Stimulated activated CD4-positive, alpha-beta T cell treated with anti-CD3 and anti-CD28 coated beads, Interleukin-15, amount 100 ng/mL, for 1 hour (primary cell): ENCODE measurements at places on chromosomes 5 and 9.

GRCh38 chr9:136765041-136765440 is 723 bp upstream of the LCN15 start:
- no peak for DNase-seq

GRCh38 chr5:32388432-32389129 is 56.0 kb downstream of the ZFR start:
- DNase-seq, result no peak

GRCh38 chr9:108634672-108635462 is 220.9 kb downstream of the ACTL7B start:
- no peak for DNase-seq

- DNase-seq, result no peak
Observed at GRCh38 chr5:44862808-44863207, 54.1 kb downstream of the MRPS30 start.

DNA sequence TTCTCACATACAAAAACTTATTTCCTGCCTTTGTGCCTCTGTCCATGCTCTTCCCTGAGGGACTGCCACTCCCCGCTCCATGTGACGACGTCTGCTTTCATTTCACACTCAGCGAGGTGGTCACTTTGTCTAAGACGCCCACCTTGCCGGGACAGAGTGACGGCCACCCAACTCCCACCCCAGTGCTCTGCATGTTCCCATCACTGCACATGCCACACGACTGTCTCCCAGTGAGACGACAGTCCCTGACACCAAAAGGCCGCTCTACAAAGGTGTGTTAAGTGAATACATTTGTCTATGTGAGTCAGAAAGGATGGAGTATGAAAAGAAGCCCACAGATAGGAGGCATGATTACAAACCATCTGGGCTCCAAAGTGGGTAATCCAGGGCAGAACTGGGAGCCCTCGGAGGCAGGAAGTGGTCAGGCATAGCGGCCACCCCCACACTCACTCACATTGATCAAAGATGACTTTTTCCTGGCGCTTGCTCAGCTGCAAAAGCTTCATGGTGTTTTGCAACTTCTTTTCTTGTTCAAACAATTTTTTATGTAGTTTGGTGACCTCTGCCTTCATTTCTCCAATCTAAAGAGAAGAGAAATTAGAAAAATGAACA is 185.8 kb downstream of the CDK5RAP2 start:
- no peak for DNase-seq

- DNase-seq, result no peak
Observed at GRCh38 chr5:139652788-139653241, 4.7 kb downstream of the CXXC5 start.

- DNase-seq, result no peak
Observed at GRCh38 chr9:86598411-86599239, 244.4 kb upstream of the TUT7 start.

GRCh38 chr5:22306011-22306410 is 547.1 kb downstream of the CDH12 start:
- no peak for DNase-seq

- DNase-seq, result no peak
Observed at GRCh38 chr5:131810510-131811249, 13.9 kb upstream of the FNIP1 start.

DNA sequence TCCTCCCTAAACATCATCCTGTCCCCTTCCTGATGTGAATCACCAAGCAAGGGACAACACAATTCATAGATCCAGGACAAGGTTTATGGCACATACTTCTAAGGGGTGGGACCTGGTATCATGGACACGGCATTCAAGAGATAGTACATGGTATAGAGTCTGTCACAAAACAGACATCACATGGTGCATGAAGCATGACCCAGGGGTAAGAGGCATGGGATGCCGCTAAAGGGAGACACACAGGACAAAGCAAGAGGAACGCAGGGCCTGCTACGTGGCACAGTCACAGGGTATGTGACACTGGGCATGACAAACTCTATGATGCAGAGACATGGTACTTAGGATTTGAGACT is 20.7 kb downstream of the GSN start:
- DNase-seq, result no peak

DNA sequence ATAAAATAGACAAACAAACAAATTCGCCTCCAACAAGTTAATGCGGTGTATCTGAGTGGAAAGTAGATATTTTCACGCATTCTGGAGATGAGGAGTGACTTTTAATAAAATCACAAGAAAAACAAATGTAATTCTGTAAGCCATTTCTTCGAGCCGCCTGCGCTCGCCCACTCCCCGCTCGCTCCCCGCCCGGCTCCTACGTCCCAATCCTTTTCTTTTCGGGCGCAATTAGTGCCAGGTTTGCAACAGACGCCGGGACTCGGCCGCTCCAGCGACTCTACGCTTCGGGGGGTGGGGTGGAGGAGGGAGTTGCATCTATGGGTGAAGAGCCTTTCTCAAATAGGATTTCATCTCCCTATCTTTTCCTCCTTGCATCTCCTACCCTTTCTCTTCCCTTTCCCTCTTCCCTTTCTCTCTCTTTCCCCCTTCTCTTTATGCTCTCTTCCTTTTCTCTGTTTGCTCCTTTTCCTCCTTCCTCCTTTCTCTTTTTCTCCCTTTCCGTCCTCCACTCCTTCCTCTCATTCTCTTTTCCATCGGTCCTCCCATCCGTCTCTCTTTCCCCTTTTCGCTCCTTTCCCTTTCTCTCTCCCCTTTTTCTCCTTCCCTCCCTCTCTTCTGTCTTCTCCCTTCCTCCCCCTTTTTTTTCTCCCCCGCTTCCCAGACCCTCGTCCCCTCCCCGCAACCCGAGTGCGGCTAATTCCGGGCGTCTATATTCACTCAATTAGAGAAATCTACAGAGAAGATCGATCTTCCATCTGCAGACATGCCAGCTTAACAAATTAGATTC is 6.1 kb upstream of the OTP start:
- DNase-seq, result no peak

- no peak for DNase-seq
Observed at GRCh38 chr5:173839117-173839713, 48.9 kb upstream of the CPEB4 start.

DNA sequence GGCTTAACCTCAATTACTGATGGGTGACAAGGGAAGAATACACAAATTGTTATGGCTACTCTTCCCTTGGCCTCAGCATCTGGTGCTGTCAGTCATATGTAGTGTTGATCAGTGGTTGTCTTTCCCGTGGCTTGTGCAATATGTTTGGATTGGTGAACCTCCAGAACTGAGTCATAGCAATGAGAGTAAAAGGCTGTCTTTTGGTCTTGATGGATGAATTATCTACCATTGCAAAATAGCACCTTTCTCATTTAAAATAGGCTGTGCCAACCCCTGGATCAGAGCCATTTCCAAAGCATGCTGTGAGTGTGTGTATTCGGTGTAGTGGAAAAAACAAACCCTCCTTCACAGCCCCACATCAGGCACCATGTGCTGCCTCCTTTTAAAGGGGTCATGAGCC is 14.6 kb upstream of the F2R start:
- no peak for DNase-seq

DNA sequence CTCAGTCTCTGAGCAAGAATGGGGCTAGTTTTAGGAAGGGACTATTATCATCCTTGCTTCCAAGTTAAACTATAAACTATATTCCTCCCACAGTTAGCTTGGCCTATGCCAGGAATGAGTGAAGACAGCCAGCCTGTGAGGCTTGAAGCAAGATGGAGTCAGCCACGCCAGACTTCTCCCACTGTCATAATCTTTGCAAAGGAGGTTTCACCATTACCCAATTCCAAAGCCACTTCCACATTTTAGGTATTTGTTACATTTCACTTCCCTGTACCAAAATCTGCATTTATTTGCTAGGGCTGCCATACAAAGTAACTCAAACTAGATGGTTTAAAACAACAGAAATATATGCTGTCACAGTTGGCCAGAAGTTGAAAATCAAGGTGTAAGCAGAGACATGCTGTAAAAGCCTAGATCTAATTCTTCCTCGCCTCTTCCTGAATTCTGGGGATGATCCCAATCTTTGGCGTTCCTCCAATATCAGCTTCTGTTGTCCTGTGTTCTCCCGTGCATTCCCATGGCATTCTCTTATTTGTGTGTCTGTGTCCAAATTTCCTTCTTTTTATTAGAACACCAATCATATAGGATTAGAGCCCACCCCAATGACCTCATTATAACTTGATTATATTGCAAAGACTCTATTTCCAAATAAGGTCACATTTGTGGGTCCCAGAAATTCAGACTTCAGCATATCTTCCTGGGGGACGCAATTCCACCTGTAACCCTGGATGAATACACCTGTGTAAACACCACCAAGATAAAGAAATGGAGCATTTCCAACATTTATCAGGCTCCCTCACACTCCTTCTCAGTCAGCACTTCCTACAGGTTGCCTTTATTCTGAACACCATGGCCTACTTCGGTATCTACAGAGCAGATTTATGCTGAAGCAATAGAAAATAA is 126.8 kb downstream of the GCNT1 start:
- no peak for DNase-seq

DNA sequence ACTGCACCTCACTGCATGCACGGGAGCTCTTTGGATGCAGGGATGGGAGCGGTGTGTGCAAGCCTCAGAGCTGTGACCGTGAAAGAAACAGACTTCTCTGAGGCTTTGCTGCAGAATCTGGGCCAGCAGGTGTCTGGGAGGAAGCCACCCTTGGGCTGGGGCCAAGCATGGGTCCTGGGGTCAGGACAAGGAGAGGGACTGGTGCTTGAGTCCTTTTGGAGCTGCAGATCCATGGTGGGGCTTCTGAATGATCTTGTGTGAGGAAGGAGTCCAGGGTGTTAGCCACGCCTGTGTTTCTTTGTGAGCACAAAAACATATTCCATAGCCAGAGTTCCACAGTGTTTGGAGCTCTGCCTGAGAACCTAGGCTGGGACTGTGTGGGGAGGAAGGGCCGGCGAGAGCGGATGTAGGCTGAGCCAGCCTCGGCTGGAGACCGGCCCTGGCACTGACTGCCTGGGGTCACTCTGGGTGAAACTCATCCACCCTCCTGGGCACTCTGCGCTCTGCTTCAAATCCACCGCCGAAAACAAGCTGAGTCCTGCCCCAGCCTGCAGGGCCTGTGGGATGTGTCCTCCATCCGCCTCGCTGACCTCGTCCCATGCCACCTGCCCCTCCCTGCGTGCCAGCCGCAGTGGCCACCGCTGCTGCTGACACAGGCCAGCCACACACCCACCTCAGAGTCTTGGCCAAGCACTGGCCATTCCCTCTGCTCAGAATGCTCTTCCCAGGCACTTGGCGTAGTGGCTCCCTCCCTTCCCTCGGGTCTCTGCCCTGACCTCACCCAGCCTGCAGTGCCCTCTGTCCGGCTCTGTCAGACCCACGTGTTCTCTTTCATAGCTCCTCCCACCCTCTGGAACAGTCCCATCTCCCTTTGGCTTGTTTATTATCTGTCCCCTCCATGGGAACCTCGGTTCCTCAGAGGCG is 26.7 kb downstream of the ERGIC1 start:
- DNase-seq, result no peak

GRCh38 chr9:134040781-134041648 is 15.7 kb downstream of the BRD3OS start:
- no peak for DNase-seq

- no peak for DNase-seq
Observed at GRCh38 chr5:103422756-103423155, 139.8 kb downstream of the NUDT12 start.

GRCh38 chr5:169201597-169201996 is 99.3 kb downstream of the SLIT3 start:
- DNase-seq, result no peak

DNA sequence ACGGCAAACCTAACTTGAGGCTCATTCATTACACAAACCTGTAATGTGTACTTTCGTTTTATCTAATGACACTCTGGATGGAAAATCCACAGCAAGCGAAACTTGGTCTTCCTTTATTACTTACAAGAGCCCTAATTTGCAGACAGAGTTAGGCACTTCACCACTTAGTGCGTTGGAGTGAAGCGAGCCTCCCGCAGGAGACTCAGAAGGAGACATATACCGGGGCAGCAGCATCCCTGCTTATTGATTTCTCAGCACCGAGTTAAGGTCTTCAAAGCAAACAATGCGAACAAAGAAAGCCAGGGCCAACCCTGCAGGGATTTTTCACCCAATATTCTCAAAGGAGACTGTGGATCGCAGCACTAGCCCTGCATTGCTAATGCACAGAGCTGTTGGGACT is 28.6 kb downstream of the LSM11 start:
- no peak for DNase-seq

GRCh38 chr5:158856794-158857193 is 242.9 kb downstream of the EBF1 start:
- no peak for DNase-seq

GRCh38 chr5:122182491-122182921 is 53.2 kb downstream of the ZNF474 start:
- no peak for DNase-seq

DNA sequence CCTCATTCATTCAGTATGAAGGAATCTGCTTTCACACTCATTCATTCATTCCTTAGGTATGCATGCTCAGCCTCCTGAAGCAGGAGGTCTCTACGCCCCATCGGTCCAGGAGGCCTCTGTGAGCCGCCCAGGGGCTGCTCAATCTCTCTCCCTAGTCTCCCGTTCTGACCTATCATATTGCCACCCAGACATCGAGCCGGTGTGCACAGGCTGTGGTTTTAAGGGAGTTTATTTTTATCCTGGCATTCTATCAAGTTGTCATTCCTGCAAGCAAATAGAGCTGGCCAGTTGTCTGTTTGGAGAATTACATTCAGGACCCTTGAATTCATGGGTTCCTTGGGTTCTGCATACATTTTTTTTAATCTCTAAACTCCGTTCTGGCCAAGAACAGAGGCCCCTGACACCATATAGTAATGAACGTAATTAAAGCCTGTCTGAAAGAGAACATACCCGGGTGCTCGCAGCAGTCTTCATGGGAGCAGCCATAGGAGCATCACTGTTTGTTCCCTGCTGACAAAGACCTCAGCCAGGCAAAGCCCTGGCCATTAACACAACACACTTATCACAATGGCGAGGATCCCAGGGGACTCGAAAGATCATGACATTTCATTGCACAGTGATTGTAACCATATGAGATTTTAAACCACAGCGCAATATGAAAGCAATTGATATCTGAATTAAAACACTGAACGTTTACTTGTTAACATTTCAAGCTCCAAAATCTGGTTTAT is 80.9 kb downstream of the ADAMTS16 start:
- no peak for DNase-seq

DNA sequence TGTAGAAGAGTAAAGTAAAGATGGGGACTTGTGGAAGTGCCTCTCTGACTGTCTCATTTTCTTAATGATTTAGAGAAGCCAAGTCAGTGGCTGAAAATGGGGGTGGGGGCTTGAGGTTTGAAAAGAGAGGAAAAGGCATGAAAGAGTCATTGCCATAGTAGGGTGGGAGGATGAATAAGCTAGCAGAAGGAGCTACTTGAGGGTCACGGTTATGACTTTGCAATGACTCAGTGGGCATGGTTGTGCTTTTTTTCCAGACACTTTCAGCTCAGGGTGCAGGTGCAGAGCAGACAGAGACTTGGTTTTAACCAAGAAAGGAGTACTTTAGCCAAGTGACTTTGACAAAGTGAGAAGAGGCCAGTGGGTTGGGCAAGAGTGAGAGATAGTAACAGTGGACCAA is 117.8 kb downstream of the PTTG1 start:
- DNase-seq, result no peak

GRCh38 chr5:137034764-137035479 is 464.2 kb downstream of the SPOCK1 start:
- DNase-seq, result no peak
